NK-92 treated with Interleukin-12 subunit alpha and Interleukin-12 subunit beta, amount 100 ng/mL, for 24 hours (cell line): ENCODE measurements at places on chromosomes 4 and X.

GRCh38 chr4:10983268-10983667, 298.7 kb upstream of the CLNK start:
- no peak for DNase-seq

- no peak for DNase-seq
Observed at GRCh38 chrX:141642979-141643378, 53.5 kb downstream of the SPANXA2 start.

DNA sequence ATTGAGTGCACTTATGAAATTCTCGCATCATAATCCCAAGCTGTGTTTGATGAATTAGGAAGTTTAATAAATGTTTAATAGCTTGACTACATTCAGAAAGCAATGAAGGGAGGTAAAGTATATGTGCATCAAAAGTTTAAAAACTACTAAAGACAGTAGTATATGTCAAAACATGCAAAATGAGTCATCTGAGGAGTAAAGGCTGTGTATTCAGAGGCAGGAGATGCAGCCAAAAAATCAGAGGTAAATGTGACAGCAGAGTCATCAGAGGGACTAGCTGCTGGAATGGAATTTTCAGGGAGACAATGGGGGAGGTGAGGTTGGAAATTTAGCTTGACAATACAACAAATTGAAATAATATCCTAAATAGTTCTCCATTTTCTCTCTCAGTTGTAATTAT, 127.0 kb upstream of the FUNDC1 start:
- DNase-seq = no peak

DNA sequence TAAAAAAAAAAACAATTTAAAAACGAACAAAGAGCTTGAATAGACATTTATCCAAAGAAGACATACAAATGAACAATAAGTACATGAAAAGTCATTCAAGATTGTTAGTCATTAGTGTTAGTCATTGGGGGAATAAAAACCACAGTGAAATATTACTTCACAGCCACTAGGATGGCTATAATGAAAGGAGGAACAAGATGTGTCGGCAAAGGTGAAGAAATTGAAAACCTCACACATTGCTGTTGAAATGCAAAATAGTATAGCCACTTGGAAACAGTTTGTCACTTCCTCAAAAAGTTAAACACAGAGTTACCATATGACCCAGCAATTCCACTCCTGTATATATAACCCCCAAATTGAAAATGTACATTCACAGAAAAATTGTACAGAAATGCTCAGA, 45.2 kb upstream of the SLC39A8 start:
- DNase-seq = no peak

- DNase-seq = no peak
Observed at GRCh38 chrX:24424948-24425347, 40.1 kb upstream of the PDK3 start.

GRCh38 chr4:24146127-24146526, 256.3 kb upstream of the PPARGC1A start:
- no peak for DNase-seq

DNA sequence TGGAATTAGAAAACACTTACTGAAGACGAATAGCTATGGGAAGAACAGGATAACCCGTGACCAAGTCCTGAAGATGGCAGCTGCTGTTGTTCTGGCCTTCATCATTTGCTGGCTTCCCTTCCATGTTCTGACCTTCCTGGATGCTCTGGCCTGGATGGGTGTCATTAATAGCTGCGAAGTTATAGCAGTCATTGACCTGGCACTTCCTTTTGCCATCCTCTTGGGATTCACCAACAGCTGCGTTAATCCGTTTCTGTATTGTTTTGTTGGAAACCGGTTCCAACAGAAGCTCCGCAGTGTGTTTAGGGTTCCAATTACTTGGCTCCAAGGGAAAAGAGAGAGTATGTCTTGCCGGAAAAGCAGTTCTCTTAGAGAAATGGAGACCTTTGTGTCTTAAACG, 2.4 kb downstream of the AGTR2 start:
- DNase-seq = no peak

- no peak for DNase-seq
Observed at GRCh38 chr4:25351777-25352416, 25.2 kb upstream of the ANAPC4 start.

- DNase-seq = no peak
Observed at GRCh38 chr4:73709451-73710033, 30.8 kb upstream of the CXCL8 start.

- DNase-seq = no peak
Observed at GRCh38 chrX:29478336-29479069, 736.9 kb upstream of the MAGEB2 start.

GRCh38 chr4:145776208-145776607, 96.3 kb downstream of the C4orf51 start:
- DNase-seq = no peak
